Bronchial smooth muscle cell (primary cell): ENCODE measurements at places on chromosomes 7 and 10. TPM values are rescaled to one million over a fixed set of nuclear protein-coding genes. Genes with fewer than 3 reads are reported as not detected.

NME8 gene
- not detected in 2 replicates for total RNA-seq

MYL10 gene
- total RNA-seq = not detected in 2 replicates

PKD2L1 gene
- total RNA-seq = not detected in 2 replicates

TET1 gene
- total RNA-seq = 1.9 and 3.0 TPM in 2 replicates

PLXDC2 gene
- 3.8 and 9.5 TPM in 2 replicates for total RNA-seq

CFAP70 gene
- 1.4 and 2.1 TPM in 2 replicates for total RNA-seq

PIK3AP1 gene
- 0.16 and 0.52 TPM in 2 replicates for total RNA-seq

ZWINT gene
- total RNA-seq = 1.8 and 8.7 TPM in 2 replicates

CYP2C19 gene
- not detected in 2 replicates for total RNA-seq

LYZL2 gene
- not detected in 2 replicates for total RNA-seq

EGFR gene
- 31.7 and 35.5 TPM in 2 replicates for total RNA-seq

HMX2 gene
- not detected in 2 replicates for total RNA-seq
